Activated T-helper 17 cell treated with anti-CD3 and anti-CD28 coated beads, Interleukin-2, amount 50 U/mL, for 72 hours (primary cell): ENCODE measurements at places on chromosomes 6 and 20.

GRCh38 chr6:82331031-82331773, 32.4 kb upstream of the TPBG start:
- H3K36me3 ChIP-seq = no peaks in the 10 kb centered on the region
- H3K4me3 ChIP-seq = no peak overlapping the region
- H3K27ac ChIP-seq = no peak overlapping the region
- no peaks in the 10 kb centered on the region for H3K4me1 ChIP-seq
- H3K27me3 ChIP-seq = peaks cover 15% of the 10 kb centered on the region
- no peak for ATAC-seq

- no peaks in the 10 kb centered on the region for H3K27me3 ChIP-seq
- peaks cover 57% of the 10 kb centered on the region for H3K36me3 ChIP-seq
- ATAC-seq = no peak
These were observed 29.3 kb downstream of the DNAAF9 start for GRCh38 chr20:3378138-3378537.

GRCh38 chr20:3175270-3175669, 1.9 kb upstream of the LZTS3 start:
- ATAC-seq = no peak
- H3K27ac ChIP-seq = no peak overlapping the region
- peak overlapping the region; percentile 78 for H3K4me3 ChIP-seq
- peaks cover 10% of the 10 kb centered on the region for H3K27me3 ChIP-seq
- no peaks in the 10 kb centered on the region for H3K36me3 ChIP-seq
- H3K4me1 ChIP-seq = no peaks in the 10 kb centered on the region

DNA sequence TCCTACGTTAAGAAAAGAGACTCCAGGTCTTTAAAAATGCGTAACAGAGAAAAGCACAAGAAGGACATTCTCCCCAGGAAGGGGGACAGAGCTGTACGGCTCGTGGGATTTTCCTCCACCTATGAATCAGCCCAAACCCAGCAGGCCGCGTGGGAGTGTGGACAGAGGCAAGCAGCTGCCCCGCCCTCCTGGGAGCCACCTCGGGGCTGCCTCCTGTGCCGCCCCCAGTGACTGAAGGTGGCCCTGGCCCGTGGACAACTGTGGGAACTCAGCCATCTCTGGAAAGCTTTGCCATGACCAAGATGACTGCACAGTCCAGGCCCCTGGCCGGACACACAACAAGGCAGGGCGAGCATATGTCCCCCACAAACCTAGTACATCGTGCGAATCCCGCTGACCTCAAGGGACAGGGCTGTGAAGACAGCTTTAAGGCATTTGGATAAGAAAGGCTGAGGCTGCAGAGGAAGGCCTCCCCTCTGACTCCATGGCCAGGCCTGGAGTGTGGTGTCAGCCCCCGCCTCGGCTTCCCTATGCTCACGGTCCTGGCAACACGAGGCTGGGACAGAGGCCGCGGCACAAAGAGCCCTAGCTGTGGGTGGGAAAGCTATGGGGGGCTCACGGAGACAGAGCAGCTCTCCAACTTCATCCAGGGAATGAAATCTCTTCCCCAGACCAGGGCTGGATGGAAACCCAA, 26.9 kb downstream of the PXDC1 start:
- H3K27ac ChIP-seq = no peak overlapping the region
- no peaks in the 10 kb centered on the region for H3K27me3 ChIP-seq
- H3K4me1 ChIP-seq = peaks cover 4% of the 10 kb centered on the region
- H3K36me3 ChIP-seq = peaks cover 29% of the 10 kb centered on the region

- H3K4me3 ChIP-seq = no peak overlapping the region
- no peaks in the 10 kb centered on the region for H3K36me3 ChIP-seq
- no peak overlapping the region for H3K27ac ChIP-seq
- ATAC-seq = no peak
These were observed 124.1 kb downstream of the PHF3 start for GRCh38 chr6:63759605-63760105.

- H3K36me3 ChIP-seq = peaks cover 22% of the 10 kb centered on the region
- H3K27ac ChIP-seq = peak overlapping the region; percentile 93
- H3K4me3 ChIP-seq = peak overlapping the region; percentile 84
- H3K27me3 ChIP-seq = no peaks in the 10 kb centered on the region
These were observed 296.8 kb downstream of the UTRN start for GRCh38 chr6:144581812-144582537.

GRCh38 chr6:104537180-104537579, 322.5 kb downstream of the HACE1 start:
- no peaks in the 10 kb centered on the region for H3K4me1 ChIP-seq
- H3K4me3 ChIP-seq = no peak overlapping the region
- peaks cover 10% of the 10 kb centered on the region for H3K27me3 ChIP-seq
- H3K36me3 ChIP-seq = no peaks in the 10 kb centered on the region

DNA sequence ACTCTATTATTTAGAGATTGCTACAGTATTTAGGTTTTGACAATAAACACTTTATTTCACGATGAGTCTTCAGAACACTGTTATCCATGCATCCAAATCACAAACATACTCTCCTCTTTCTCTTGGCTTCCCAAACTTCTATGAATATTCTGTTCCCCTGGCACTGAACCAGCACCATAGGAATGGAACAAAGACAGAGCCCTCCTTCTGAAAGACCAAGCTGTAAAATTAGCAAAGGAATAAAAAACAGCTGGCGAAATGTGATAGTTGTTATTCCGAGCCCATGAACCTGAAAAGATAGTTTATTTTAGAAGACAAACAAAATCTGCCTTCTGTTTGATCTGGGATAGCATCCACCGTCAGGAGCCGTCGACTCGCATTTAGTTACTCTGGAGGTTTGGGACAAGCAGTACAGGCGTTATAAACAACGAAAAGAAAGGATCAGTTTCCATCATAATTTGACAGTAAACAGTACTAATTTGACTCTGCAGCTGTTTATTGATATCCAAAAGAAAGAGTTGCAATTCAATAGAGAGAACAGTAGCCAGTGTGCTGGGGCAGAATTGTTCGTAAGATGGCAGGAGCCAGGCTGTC, 161.4 kb downstream of the CLIC5 start:
- no peak overlapping the region for H3K27ac ChIP-seq
- no peak overlapping the region for H3K4me3 ChIP-seq
- no peak for ATAC-seq
- H3K36me3 ChIP-seq = no peaks in the 10 kb centered on the region
- H3K27me3 ChIP-seq = peaks cover 18% of the 10 kb centered on the region

DNA sequence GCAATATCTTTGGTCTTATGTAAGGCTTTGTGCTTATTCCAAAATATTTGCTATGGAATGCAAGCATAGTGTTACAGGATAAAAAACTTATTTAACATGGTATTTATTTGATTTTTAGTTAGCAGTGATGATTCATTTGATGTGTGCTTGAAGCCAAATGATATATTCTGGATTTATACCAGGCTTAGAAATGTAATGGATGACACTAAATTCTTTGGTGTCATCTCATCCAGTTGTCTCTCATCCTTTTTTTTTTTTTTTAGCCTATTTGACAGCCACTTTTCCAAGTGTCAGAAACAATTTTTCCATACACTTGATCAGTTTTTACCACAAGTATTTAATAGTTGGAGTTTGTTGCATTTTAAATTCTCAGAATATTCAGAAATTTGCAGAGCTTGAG, 515.3 kb downstream of the CDKAL1 start:
- H3K27me3 ChIP-seq = no peaks in the 10 kb centered on the region
- H3K4me3 ChIP-seq = no peak overlapping the region
- H3K4me1 ChIP-seq = peaks cover 5% of the 10 kb centered on the region
- H3K36me3 ChIP-seq = peaks cover 21% of the 10 kb centered on the region
- ATAC-seq = no peak

GRCh38 chr6:78629154-78629721, 238.1 kb upstream of the IRAK1BP1 start:
- no peak for ATAC-seq
- H3K27ac ChIP-seq = no peak overlapping the region
- no peaks in the 10 kb centered on the region for H3K36me3 ChIP-seq
- H3K4me1 ChIP-seq = no peaks in the 10 kb centered on the region
- H3K27me3 ChIP-seq = peaks cover 23% of the 10 kb centered on the region

- H3K27ac ChIP-seq = peak overlapping the region; percentile 92
- peaks cover 36% of the 10 kb centered on the region for H3K4me1 ChIP-seq
- peak overlapping the region; percentile 76 for H3K4me3 ChIP-seq
- ATAC-seq = peak; percentile 85
- no peaks in the 10 kb centered on the region for H3K36me3 ChIP-seq
These were observed 14.9 kb downstream of the NT5E start for GRCh38 chr6:85464722-85465150.

DNA sequence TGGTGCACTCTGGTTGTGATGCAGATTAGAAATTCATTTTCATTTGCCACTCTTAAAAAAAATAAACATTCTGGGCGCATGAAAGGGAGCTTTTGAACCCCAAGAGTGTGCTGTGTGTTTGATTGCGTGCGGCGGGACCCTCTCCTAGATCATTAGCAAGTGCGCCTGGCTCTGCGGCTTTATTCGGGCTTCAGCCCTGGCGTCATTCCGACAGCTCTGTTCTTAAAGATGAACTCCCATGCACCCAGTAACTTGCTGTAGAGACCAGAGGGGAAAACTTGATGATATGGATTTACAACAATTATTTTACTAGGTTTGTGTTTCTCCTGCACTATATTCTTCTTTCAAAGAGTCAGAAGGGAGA, 48.9 kb upstream of the ARMC2 start:
- no peak overlapping the region for H3K27ac ChIP-seq
- no peaks in the 10 kb centered on the region for H3K27me3 ChIP-seq
- H3K36me3 ChIP-seq = no peaks in the 10 kb centered on the region
- ATAC-seq = no peak

DNA sequence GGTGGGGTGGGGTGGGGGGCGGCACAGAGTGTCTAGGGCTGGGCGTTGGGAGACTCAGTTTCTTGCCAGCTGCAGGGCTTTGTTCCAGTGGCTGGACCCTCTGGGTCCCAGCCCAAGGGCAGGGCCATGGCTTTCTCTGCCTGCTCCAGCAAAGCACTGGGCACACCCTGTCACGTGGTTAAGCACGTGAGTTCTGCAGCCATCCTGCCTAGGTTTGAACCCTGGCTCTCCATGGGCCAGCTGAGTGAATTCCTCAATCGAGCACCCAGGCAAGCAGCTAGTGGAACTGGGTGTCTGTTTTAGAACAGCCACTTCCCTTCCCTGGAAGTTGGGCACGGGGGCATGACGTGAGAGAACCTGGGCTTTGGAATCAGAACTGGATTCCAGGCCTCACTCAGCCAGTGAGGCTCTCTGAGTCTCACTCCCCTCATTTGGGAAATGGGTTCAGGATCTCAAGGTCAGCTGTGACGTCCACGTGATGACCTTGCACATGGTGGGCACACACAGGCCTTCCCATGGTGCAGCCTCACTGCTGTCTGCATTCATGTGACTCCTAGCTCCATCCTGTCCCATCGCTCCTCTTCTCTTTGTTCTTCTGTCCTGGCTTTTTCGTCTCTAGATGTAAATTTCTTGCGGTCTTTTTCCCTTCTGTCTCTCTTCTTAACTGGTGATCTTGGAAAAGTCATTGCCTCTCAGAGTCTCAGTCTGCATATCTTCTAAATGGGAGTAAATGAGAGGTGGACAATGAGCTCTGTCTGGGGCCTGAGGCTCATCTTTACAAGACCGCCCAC, 45.9 kb downstream of the NOL4L start:
- H3K4me3 ChIP-seq = peak overlapping the region; percentile 95
- peaks cover 56% of the 10 kb centered on the region for H3K4me1 ChIP-seq
- ATAC-seq = no peak
- H3K27me3 ChIP-seq = no peaks in the 10 kb centered on the region
- peaks cover 13% of the 10 kb centered on the region for H3K36me3 ChIP-seq

DNA sequence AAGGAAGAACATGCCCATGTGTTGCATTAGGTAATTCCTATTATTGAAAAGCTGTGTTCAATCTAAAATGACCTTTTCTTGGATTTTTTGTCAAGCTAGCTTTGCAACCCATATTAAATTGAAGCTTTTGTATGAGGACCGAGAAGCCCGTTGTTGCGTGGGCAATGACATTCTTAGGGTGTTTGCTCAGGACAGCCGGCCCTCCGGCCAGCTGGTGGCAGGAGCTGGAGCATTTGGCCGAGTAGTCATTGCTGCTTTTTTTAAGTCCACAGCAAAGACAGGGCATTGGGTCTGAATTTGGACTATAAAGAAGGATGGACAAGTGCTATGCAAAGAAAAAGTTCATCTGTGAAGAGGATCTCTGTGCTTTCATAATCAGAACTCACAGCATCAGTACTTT, 365.8 kb downstream of the SAMD5 start:
- H3K4me1 ChIP-seq = no peaks in the 10 kb centered on the region
- H3K27me3 ChIP-seq = no peaks in the 10 kb centered on the region
- no peak overlapping the region for H3K4me3 ChIP-seq

GRCh38 chr6:33960345-33961313, 156.8 kb upstream of the MLN start:
- H3K27me3 ChIP-seq = peaks cover 16% of the 10 kb centered on the region
- no peak overlapping the region for H3K4me3 ChIP-seq
- no peak overlapping the region for H3K27ac ChIP-seq
- H3K36me3 ChIP-seq = no peaks in the 10 kb centered on the region

DNA sequence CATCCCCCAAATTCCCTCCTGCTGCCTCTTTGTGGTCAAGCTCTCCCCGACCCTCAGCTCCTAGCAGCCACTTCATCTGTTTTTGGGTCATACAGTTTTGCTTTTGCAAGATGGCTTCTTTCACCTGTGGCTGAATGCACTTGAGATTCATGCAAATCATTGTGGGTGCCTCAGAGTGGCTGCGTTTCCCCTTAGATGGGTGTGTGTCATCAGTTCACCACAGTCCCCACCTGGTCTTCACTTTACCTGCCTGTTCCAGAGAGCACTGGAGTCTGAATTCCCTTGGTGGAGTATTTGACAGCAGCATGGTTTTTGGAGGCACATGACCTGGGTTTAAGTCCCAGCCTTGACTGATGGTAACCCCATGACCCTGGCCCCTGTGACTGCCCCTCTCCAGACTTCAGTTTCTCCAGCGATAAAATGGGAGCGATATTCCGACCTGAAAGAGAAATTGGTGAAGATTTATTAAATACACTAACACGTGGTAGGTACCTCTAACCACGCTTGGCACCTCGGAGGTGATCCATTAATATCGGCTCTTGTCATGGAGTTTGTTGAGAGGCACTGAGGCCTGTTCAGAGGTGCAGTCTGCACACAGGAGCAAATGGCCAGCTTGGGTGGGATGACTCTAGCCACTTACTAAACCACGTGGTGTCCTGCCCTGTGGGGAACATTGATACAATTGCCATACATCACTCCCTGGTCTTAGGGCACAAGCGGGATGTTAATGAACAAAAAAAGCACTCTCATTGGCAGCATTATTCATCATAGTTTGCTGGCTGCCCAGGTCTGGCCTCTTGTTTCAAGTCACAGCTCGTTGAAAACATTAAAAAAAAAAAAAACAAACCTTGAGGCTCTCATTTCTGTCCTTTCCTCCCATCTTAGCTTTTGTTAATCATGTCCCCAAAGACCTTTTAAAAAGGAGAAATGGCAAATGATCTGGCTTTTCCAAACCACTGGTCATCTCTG, 167.2 kb upstream of the KCNG1 start:
- no peak overlapping the region for H3K4me3 ChIP-seq
- no peaks in the 10 kb centered on the region for H3K36me3 ChIP-seq
- H3K27ac ChIP-seq = no peak overlapping the region
- no peaks in the 10 kb centered on the region for H3K4me1 ChIP-seq
- H3K27me3 ChIP-seq = peaks cover 20% of the 10 kb centered on the region
- no peak for ATAC-seq
